ENCODE measurements at places on chromosomes 13 and 19. TPM values are rescaled to one million over a fixed set of nuclear protein-coding genes. Genes with fewer than 3 reads are reported as not detected.

- DNase-seq = no peak
Measured at GRCh38 chr13:43388282-43389034, 365.1 kb downstream of the DNAJC15 start.

Gene ZNF229
- total RNA-seq = 2.9 TPM

Gene RINL
- 1.5 TPM for total RNA-seq

Gene NKPD1
- 0.09 TPM for total RNA-seq

DNA sequence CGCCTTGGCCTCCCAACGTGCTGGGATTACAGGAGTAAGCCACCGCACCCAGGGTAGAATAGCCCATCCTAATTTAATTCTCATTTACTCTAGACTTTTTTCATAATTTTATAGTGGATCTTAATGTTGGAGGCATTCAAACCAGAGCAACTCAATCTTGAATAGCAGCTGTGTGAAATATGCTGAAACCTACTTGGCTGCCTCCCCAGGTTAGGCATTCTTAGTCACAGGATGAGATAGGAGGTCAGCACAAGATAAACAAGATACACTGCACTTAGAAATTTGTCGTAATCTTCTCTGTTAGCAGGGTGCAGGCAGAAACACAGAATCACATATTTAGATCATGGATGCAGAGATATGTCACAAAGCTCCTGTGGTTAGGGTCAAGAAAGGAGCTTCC is 2.7 kb upstream of the ZNF43 start:
- DNase-seq = no peak

Gene TPTE2
- not detected for total RNA-seq

GRCh38 chr13:39210961-39211534 is 172.8 kb downstream of the NHLRC3 start:
- no peak for DNase-seq

Gene LGALS14
- not detected for total RNA-seq

DNA sequence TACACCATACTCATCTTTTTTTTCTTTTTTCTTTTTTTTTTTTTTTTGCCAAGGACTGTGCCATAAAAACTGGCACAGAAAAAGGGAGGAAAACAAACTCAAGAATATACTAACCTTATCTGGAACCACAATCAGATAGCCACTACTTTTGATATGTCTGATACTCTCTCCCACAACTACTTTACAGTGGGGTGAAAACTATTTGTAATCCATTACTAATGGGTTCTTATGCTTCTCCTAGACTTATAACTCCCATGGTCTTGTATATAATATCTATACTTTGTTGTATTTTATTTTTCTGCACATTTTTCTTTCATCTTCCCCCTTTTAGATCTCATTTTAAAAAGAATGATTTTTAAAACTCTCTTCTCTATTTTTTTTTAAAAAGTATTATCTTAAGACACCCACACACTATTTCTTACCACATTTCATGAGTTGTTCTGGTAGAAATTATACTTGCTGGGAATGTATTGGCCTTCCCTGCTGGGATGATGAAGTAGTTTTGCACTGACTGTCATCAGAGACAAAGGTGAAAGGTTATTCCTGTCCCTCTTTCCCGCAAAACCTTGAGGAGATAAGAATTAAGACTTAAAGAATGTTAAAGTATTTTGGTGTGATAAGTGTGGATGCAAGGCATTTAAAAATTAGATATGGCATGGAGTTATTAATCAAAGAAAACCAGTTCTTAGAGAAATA is 146.7 kb upstream of the KLF12 start:
- DNase-seq = no peak

Gene B9D2
- 1.7 TPM for total RNA-seq

GRCh38 chr13:39682788-39683187 is 27.3 kb downstream of the COG6 start:
- DNase-seq = no peak

GRCh38 chr13:37427843-37428494 is 170.6 kb downstream of the POSTN start:
- DNase-seq = no peak

DNA sequence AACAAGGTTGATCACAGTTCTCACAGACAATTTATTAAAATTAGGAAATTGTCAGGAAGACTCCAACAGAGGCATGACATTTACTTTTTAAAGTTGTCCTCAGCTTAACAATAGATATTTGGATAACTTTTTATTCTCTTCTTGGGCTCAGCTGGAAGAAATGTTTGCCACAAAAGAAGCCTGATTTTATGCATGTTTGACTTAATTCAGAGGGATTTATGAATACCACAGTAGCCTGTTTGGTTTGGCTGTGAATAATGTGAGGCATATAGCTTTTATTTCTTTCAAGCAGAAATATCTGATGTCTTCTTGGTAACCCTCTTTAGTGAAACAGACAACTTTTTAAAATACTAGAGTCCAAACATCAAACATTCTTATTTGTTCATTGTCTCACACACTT is 1464.5 kb upstream of the SLC10A2 start:
- DNase-seq = no peak

- no peak for DNase-seq
Measured at GRCh38 chr13:100389617-100390016, 199.0 kb downstream of the GGACT start.

Gene KRTDAP
- total RNA-seq = not detected

All from psoas muscle (tissue), 8 donors.